ENCODE measurements at places on chromosomes 4 and X. TPM values are rescaled to one million over a fixed set of nuclear protein-coding genes. Genes with fewer than 3 reads are reported as not detected.

Gene OTUD6A
- polyA plus RNA-seq, result not detected

DNA sequence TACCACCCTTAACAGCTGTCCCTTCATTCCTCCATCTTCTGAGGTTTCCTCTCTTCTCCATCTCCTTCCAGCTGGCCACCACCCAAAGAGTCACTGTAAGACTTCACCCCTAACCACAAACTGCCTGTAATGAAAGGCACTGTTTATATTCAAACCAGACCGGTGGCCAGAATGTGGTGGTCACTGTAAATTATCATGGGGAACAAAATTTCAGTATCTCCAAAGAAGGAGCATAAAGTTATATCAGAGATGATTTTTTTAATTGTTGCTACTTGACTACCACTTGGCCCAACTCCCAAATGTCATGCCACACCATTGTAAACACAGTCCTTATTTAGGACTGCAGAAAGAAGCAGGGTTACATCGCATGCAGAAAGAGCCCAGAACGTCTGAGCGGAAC, 44.8 kb downstream of the SMARCA1 start:
- DNase-seq, result no peak

Gene MAGEA2B
- polyA plus RNA-seq, result not detected

GRCh38 chr4:8101213-8102075, 57.2 kb downstream of the ABLIM2 start:
- DNase-seq, result no peak

- DNase-seq, result no peak
These were observed 20.4 kb upstream of the TBC1D14 start for GRCh38 chr4:6889101-6889735.

DNA sequence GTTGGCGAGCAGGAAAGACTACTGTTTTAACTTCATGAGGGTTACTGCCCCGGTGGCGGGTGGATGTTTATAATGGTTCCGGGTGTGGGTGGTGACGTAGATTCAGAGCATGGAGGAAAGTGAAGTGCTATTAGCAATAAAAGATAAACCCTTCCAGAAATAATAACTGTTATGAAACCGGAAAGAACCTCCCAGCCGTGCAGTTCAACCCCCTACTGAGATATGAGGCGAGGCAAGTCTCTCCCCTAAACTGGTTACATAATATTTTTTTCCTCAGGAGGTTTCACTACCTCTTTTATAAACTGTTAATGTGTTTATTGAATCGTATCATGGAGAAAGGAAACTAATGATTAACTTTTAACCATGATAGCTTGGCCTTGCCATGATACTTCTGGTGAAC, 33.9 kb upstream of the STIM2 start:
- DNase-seq, result peak; percentile 30

All from endothelial cell of umbilical vein (primary cell).